ENCODE measurements at places on chromosomes 1 and 21. TPM values are rescaled to one million over a fixed set of nuclear protein-coding genes. Genes with fewer than 3 reads are reported as not detected.

DNA sequence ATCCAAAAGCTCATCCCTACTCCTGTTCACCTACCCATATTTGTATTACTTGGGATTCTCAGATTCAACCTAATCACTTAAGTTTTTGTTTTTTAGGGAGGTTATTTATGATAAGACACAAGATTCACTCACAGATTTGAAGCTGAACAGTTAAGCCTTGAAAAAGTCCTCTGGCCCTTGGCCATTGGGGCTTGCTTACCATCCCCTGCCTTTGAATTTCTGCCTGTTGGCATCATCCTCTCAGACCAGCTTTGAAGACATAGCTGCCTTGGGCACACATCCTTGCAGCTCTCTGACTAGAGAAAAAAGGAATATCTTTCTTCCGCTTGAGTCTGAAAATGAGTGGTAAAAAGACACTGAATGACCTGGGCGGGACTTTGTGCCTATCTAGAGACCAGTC, 41.8 kb upstream of the RALGPS2 start:
- no peak for DNase-seq

DNA sequence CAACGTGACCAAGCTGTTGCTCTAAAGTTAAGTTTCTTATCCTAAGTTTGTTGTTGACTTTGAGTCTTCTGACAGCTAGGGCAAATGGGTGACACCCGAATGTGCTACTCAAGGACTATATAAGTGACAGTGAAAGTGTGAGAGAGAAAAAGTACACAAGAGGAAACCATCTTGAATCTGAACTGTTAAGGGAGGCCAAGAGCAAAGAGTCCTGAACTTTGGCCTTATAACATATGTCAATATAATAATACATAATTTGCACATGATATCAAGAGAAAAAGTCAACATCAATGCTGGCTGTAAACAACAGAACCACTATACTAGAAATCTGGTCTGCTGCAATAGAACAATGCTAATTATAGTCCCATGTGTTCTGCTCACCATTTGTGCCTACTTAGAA, 29.5 kb downstream of the SYNJ1 start:
- DNase-seq = no peak

DNA sequence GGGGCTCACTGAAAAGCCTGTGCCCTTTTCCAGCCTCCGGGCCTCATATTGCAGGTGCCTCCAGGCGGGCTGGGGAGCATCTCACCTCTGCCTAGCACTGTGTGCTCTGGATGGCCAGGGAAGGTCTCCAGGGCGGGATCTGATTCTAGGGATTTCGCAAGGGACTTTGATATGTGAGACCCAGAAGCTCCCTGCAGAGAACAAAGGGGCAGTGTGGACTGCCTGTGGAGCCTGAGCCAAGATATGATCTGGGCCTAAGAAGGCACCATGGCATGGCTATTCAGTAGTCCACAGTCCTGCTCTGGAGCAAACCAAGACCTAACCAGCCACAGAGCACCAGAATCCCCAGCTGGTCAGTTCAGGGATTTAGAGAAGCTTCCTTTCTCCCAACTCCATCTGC, 157.2 kb downstream of the ST6GALNAC5 start:
- no peak for DNase-seq

DNA sequence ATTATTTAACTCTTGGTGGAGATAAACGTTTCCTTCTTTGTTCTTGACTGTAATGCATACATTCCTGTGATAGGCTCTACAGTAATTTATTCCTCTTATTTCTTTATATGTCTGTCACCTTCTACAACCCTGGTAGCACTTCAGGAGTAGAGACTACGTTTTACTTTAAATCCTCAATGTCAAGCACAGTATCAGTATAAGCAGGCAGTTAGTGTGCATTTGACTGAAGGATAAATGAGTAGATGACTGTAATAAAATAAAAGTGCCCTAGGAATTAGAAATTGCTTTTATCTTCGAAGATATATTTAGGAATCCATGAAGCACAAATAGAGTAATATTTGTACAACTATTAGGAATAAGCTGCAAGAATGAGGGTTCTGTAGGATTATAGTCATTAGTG, 599.6 kb upstream of the PRMT6 start:
- DNase-seq = no peak

- DNase-seq = peak; percentile 46
Observed at GRCh38 chr1:54488779-54489626, 59.0 kb upstream of the ACOT11 start.

GRCh38 chr1:219686171-219686570, 73.3 kb upstream of the ZC3H11B start:
- no peak for DNase-seq

DCDC2B gene
- total RNA-seq = not detected

All from H4 (cell line).